Renal pelvis (tissue), 12 donors: ENCODE measurements at places on chromosomes 7 and 10. TPM values are rescaled to one million over a fixed set of nuclear protein-coding genes. Genes with fewer than 3 reads are reported as not detected.

The ZMIZ1 gene
- 78.7 TPM for polyA plus RNA-seq

DNA sequence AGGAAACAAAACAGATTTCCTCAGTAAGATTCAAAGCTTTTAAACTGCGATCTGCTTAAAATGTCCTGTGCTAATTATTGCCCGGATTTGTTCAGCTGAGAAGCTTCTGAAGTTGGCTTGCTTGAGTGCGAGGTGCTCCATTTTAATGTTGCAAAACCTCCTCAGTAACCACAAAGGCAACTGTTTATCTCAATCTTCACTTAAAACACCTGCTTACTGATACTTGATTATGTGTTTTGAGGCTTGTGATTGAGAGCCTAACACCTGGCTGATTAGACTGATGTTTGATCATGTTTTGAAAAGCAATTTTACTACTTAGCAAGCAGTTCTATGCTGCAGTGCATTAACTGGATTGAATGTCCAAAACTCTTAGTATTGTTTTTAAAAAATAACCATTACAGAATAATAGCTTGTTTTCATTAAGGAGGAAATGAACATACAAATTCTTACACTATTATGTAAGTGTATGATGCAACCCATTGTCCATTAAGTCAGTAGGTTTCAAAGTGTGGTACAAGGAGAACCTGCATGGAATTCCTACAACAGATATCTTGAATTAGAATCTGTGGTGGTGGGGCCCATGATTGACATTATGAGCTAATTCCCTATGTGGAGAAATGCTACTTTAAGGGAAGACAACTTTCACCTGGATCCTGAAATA lies 96.9 kb upstream of the FAM180A start:
- DNase-seq, result no peak

- DNase-seq, result no peak
These were observed 33.9 kb downstream of the CHN2 start for GRCh38 chr7:29228289-29229011.

- no peak for DNase-seq
These were observed 10.8 kb downstream of the GNA12 start for GRCh38 chr7:2833083-2833910.

DNA sequence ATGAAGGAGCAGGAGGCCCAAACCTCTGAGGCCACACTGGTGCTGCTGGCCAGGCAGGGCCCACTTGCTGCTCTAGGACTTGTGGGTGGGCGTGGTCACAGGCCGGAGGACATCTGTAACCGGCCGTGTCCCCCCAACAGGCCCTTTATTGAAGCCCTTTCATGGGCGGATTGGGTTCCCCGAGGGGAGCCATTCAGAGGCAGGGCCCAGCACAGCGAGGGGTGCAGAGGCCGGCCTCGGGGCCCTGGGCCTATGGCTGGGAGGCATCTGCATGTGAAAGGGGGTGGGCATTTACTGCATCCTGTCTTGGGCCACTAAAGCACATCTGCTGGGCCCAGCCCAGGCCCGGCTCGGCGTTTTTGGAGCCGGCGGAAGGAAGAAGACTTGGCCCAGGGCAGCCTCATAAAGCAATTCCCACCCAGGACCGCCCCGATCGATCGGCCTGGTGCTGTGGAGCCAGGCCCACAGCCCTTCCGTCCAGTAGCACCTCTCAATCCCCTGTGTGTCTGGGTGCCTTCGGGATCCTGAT lies 8.4 kb downstream of the LHPP start:
- DNase-seq, result no peak
